ENCODE measurements at places on chromosomes 3 and 15.

DNA sequence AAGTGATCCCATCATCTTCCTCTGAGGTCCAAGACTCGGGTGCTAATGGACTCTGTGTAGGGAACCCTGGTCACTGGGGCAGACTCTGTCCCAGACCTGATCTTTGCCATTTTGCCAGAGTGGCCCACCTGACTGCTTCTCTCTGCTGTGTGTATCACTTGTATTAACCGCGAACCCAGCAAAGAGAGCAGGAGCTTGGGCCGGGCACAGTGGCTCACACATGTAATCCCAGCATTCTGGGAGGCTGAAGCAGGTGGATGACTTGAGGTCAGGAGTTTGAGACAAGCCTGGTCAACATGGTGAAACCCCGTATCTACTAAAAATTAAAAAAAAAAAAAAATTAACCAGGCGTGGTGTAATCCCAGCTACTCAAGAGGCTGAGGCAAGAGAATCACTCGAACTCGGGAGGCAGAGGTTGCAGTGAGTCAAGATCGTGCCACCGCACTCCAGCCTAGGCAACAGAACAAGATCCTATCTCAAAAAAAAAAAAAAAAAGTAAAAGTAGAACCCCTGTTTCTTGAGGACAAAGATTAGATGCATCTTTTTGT, 32.9 kb upstream of the CYP11A1 start:
- H3K4me3 ChIP-seq, result no peak overlapping the region
- no peak overlapping the region for H3K27ac ChIP-seq
- no peaks in the 10 kb centered on the region for H3K27me3 ChIP-seq
- H3K36me3 ChIP-seq, result no peaks in the 10 kb centered on the region
- DNase-seq, result no peak

DNA sequence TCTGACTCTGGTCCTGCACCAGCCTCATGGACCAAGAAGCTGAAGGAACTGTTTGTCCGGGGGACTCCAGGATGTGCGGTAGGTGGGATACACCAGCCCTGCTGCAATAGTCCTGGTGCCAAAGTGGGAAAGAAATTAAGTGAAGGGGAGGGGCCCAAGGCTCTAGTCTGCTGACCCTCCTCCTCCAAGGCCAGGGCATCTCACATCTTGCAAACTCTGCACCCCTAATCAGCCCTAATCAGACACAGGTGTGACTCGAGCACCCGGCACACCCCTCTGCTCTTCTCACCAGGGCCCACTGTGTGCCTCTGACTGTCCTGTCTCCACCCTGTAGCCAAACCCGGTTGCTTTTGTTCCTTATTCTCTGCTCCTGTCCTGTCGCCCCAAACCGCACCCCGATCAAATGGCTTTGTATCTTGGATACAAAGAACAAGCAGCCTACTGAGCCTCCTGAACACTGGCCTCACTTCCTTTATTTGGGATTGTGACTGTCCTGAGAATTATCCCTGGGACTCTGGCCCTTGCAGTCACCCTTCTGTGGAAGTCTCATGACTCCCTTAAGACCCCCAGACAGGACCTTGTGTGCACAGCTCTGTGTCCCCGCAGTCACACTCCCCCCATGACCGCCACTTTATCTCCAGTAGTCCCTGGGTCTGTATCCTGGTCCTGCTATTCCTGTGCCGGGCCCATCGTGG, 26.7 kb upstream of the SLC41A3 start:
- no peak overlapping the region for H3K27ac ChIP-seq
- no peaks in the 10 kb centered on the region for H3K27me3 ChIP-seq
- no peak for DNase-seq
- H3K36me3 ChIP-seq, result no peaks in the 10 kb centered on the region
- H3K4me1 ChIP-seq, result no peaks in the 10 kb centered on the region

DNA sequence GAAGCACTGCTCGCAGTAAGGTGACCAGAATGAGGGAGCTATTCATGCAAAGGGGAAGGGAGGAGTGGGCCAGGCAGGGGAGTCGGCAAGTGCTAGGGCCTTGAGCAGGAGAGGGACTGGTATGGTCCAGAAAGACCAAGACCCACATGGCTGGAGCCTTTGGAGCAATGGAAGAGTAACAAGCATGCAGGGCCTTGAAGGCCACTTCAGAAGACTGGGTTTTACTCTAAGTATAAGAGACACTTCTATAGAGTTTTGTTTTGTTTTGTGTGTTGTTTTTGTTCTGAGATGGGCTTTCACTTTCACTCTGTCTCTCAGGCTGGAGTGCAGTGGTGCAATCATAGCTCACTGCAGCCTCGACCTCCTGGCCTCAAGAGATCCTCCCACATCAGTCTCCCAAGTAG, 42.0 kb downstream of the BFSP2 start:
- no peak for DNase-seq
- H3K36me3 ChIP-seq, result no peaks in the 10 kb centered on the region
- H3K27me3 ChIP-seq, result no peaks in the 10 kb centered on the region
- H3K4me1 ChIP-seq, result 0 out of 2 replicates have a peak, but pooled peaks cover 3% of the 10 kb centered on the region

GRCh38 chr3:9803494-9803893, 6.6 kb upstream of the TTLL3 start:
- no peaks in the 10 kb centered on the region for H3K27me3 ChIP-seq
- H3K36me3 ChIP-seq, result peaks cover 4% of the 10 kb centered on the region
- H3K27ac ChIP-seq, result no peak overlapping the region
- peaks cover 1% of the 10 kb centered on the region for H3K4me1 ChIP-seq
- no peak overlapping the region for H3K4me3 ChIP-seq

DNA sequence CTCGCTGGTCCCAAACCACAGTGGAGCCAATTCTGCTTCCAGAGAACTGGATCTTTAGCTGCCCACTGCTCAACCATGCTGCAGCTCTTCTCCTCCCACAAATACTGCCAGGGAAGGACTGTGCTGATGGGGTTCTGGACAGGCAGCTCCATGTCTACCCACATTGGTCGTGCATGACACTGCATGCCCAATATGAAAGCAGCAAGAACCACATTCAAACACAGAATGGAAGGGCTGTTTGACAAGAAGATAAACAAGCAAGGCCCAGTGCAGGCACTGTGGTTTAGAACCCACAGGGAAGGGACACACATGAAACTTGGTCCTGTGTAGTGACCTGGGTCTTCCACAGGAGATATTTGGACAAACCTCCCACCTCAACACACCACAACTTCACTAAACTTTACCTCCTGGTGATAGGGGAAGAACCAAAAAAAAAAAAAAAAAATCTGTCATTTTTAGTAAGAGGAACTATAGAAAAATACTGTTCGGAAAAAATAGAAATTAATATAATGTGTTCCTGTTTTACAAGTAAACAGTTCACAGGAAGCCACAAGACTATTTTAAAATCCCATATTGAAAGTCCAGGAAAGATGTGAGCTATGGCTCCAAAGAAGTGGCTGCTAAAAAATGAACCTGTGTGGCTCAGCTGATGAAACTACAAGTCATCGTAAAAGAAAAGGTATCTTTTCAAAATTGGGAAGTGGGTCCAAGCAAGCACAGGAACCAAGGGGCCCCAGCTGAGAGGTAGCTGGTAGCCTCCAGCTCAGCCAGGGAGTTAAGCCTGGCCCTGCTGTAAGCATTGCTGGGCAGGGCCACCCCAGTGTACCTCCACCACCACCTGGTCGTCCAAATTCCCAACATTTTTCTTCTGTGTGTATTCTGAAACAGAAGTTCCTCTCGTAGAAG, 77.7 kb upstream of the ACAN start:
- no peaks in the 10 kb centered on the region for H3K4me1 ChIP-seq
- DNase-seq, result no peak
- H3K27ac ChIP-seq, result no peak overlapping the region
- H3K4me3 ChIP-seq, result no peak overlapping the region
